Liver (tissue), 10 donors: ENCODE measurements at places on chromosomes 5 and 9.

DNA sequence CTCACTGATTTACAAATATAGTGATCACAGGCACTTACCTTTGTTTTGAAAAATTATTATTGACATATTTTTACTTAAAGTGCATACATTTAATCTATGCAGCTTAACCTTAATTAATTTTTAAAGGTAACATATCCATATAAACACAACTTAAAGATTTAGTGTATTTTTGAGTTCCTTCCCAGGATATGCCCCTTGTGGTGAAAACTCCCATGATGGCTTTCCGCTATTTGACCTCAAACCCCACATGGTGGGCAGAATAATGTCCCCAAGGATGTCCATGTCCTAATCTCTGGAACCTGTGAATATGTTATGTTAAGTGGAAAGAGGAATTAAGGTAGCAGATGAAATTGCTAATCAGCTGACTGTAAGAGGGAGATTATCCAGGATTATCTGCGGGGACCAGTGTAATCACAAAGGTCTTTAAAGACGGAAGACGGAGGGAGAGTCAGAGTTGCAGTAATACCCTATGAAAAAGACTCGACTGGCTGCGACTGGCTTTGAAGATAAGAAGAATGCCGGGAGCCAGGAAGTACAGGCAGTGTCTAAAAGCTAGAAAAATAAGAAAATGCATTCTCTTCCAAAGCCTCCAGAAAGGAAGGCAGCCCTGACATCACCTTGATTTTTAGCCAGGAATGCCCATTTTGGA is 193.9 kb downstream of the ICE1 start:
- DNase-seq: no peak

DNA sequence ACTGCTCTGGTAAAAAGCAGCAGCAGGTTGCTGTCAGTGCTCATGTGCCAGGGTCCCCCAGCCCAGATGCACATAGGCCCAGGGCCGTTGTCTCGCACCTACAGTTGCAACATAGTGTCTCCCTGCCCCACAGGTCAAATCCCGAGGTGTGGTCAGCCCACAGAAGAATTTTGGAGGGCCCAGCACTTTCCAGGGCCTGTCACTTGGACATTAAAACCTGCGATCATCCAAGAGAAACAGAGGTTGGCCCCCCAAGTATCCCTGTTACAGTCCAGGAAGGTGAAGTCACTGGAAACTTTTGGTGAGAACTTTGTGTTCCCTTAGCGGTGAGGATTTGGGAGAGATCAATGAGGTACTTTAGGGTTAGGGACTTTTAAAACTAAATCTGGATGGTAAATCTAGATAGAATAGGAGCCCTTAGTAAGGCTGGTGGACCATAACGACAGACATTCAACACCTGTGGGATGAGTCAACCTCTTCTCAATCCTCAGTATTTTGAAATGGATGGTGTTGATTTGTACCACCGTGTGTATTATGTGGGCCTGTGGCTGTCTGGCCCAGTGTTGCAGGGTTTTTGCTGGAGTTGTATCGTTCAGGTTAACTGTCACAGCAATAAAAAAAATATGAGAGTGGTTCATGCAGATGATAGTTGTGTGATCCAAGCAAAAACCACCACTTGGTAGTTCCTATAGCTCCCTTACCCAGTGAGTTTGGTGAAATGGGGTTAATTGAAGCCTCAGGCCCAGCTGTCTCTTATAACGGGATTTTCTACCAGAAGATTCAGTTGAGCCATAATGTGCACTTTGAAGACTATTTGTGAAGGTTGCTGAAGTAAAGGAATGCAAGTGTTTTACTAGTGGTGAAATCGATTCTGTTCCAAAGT is 19.2 kb downstream of the OR2S2 start:
- DNase-seq: no peak

- no peak for DNase-seq
Measured at GRCh38 chr5:73373814-73374510, 74.6 kb downstream of the FOXD1 start.

GRCh38 chr5:95697781-95698681 is 15.2 kb upstream of the SPATA9 start:
- no peak for DNase-seq

GRCh38 chr5:145925353-145925752 is 11.0 kb upstream of the SH3RF2 start:
- no peak for DNase-seq

- DNase-seq: peak; percentile 39
Measured at GRCh38 chr5:165630261-165630778, 2124.9 kb downstream of the MAT2B start.

GRCh38 chr5:64526734-64527439 is 21.1 kb downstream of the RGS7BP start:
- no peak for DNase-seq

- DNase-seq: no peak
Measured at GRCh38 chr5:174491265-174491664, 233.1 kb upstream of the MSX2 start.

DNA sequence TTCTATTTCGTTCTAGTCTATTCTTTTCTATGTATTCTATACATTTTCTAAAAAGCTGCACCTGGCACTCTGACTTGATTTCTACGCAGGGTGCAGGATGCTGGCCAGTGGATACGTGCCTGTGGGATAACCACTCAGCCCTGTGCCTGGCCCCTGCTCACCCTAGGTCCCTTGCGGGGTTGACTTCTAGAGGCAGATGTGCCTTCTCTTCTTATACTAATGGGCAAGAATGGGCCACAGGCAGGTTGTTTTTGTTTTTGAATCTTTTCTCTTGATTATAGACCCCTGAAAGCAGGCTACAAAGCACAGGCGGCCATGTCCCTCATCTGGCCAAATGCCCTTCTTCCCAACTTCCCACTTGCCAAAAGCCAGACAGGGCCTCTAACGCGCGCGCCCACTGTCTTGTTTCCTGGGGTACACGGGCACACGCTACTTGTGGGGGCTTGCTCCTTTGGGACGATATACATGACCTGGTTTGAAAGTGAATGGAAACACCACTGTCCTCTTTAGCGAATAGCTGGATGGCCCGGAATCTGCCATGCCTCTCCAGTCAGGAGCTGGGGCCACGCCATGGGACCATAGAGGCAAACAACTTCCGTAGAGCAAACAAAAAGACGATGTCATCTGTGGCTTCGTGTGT is 162.7 kb upstream of the IRX2 start:
- DNase-seq: peak; percentile 25

DNA sequence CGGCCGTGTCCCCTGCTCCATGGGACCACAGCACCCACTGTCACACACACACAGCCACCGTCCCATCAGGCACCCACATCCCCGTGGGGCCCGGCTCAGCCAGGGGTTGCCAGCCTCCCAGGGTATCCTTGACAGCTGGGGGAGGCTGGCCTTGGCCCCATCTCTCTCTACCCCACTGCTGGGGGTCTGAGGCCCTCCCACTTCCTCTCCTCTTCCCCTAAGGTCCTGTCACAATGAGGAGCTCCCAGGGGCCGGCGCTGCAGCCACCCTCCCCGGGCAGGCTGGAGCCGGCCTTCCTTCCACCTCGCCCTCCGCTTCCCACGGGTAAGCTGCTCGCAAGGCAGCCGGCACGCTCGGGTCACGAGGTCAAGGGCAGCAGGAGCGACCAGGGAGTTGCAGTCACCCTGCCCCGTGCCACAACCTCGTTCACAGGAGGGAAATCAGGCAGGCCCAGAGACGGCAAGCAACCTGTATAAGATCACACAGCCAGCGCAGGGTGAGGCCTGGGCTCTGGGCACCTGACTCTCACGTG is 38.6 kb upstream of the NOTCH1 start:
- DNase-seq: no peak

GRCh38 chr5:52837068-52837467 is 49.4 kb downstream of the ITGA1 start:
- DNase-seq: no peak

- no peak for DNase-seq
Measured at GRCh38 chr9:129263836-129264235, 85.8 kb upstream of the IER5L start.

DNA sequence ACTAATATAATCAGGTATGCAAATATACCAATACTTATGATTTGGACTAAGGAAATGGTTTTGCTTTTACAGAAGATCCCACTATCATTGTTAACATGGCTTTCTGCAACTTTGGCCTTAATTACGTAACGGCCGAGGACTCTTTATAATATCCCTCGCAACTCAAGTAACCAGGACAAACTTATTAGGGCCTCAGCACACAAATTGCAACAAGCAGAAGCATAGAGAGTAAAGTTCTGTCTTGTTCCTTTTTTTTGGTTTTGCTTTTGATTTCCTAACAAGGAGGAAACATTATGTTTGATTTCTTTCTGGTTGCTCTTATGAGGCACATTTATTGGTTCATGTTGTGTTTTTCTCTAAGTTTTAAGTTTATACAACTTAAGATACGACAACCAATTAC is 60.4 kb downstream of the RORB start:
- DNase-seq: no peak

GRCh38 chr9:14887149-14887548 is 23.1 kb downstream of the FREM1 start:
- no peak for DNase-seq

DNA sequence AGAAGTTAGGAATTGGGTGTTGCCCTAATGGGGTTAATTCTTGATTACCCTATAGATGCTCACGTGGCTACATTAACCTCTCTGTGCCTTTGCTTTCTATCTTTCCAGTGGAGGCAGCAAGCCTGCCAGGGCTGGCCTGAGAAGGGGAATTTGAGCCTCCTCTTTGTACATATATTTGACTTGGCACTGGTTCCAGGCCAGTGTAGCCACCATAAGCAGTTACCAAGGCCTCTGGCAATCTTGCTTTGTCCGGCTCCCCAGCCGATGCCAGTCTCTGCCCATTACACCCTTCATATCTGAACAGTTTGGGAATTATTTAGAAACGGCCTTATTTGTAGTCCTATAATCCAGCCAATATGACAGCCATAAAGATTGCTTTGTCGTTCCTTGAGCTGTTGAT is 58.6 kb upstream of the PPARGC1B start:
- no peak for DNase-seq

- DNase-seq: no peak
Measured at GRCh38 chr9:133207021-133207531, 2.0 kb downstream of the OBP2B start.

GRCh38 chr9:106017198-106017740 is 322.9 kb downstream of the TMEM38B start:
- no peak for DNase-seq

GRCh38 chr9:78053627-78054026 is 22.0 kb upstream of the GNAQ start:
- DNase-seq: no peak

DNA sequence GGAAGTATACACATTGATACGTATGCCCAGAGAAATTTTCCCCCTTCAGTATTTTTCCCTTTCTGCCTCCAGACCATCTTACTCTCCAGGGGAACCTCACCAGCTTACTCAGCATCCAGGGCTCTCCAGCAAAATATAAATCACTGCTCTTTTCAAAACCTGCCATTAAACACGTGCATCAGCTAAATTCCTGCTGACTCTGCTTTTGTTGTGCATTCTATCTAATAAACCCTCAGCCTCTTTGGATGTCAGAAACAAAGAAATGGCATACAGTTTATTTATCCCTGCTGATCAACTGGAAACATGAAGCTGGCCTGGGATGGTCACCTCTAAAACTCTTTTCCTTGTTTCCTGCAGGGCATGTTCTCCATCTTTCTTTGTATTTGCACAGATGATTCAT is 126.8 kb downstream of the TRPM3 start:
- no peak for DNase-seq
